ENCODE measurements at places on chromosomes 13 and 19.

DNA sequence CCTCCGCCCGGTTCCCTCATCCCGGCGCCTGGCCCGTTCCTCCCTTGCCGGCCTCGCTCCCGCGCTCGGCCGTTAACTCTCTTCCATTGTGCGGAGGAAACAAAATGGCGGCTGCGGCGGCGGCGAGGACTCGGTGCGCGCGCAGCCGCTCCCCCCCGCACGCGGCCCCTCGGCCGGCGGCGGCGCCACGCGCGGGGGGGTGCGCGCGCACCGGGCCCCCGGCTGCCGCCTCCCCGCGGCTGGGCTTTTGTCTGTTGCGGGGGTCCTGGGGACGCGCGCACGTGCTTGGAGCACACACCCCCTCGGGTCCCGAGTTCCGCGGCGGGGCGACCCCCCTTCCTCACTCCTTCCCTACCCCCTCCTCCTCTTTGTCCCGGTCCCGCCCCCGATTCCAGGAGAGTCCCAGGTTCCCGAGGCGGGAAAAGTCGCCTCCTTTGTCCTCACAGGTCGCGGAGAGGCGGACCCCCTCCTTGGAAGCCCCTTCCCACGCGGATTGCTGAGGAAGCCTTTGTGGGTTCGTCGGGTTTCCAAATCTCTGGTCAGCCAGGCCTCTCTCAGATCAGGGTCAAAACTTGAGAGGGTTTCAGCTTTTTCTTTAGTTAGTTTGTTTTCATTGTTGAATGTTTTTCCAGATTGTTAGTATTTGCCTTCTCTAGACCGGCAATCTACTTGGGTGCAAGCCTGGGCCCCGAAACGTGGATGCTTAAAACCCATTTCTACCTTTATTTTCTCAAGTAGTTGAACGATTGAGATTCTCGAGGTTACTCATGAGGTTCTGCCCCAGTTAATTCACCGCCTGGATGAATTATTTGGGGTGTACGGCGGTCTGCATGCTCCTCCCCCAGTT, 687 bp downstream of the ILF3 start:
- DNase-seq = peak; percentile 56

GRCh38 chr13:108056278-108056677, 159.1 kb downstream of the LIG4 start:
- no peak for DNase-seq

- DNase-seq = peak; percentile 31
Observed at GRCh38 chr19:18020212-18021085, 12.5 kb downstream of the ARRDC2 start.

- DNase-seq = peak; percentile 84
Observed at GRCh38 chr19:53254411-53255341, at the start of gene ZNF677. ZNF677 (minus strand) TSS chr19:53254873; CDS start chr19:53251550, 3,323 bp downstream.

DNA sequence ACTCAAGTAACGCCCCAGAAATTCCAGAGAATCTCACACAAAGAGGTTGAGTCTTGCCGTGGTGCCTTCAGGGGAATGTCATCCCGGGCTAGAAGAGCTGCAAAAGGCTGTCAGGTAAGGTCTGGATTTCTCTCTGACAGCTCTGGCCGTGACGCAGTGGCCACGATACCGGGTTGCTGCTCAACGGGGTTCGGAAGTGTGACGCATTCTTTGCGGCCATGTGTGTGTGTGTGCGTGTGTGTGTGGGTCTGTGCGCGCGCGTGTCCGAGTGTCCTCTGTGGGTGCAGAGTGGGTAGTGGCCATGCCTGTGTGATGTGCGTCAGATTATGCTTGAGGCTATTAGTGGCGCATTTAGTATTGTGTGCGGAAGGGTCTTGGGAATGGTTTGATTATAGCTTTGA, 306 bp downstream of the ZNF540 start:
- no peak for DNase-seq

DNA sequence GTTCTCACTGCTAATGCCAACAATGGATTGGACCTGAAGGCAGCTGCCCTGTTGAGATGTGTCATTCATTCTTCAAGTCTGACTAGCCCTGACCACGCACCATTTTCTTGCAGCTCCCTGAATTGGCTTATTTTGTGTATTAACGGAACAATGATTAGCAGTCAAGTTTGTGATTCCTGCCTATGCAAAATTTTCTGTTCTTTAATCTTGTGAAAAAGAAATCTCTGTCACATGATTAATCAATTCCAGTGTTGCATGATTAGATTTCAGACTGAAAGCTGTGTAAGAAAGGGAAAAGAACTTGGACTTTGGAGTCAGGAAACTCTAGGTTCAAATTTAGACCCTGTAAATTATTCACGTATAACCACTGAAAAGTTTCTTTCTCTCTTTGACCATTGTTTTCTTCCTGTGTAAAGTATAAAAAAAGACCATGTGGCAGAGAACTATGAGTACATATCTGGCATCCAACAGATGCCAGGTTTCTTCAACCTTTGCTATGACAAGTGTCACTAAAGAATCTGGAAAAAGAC, 64.5 kb upstream of the SLC10A2 start:
- DNase-seq = no peak

GRCh38 chr19:15837221-15837731, 21.8 kb upstream of the OR10H1 start:
- DNase-seq = no peak

DNA sequence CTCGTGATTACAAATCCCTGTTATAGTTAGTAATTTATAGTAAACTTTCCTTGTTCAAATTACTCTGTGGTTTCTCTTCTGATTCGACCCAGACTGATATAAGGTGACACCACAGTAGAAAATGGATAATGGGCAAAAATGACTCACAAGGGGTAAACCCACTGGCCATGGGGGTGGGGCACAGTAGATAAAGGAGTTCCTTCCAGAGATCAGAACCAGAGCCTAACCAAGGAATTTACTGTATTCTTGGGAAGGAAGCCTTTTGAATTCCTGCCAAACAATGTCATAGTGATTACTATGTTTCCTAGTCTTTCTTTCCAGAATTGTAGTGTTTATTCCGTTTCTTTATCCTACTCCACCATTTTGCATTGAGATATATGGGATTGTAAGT, 21.9 kb downstream of the MIR17HG start:
- no peak for DNase-seq

- DNase-seq = no peak
Observed at GRCh38 chr19:35824150-35824549, 11.5 kb upstream of the PRODH2 start.

- DNase-seq = peak; percentile 29
Observed at GRCh38 chr19:19606021-19606420, 12.5 kb downstream of the PBX4 start.

DNA sequence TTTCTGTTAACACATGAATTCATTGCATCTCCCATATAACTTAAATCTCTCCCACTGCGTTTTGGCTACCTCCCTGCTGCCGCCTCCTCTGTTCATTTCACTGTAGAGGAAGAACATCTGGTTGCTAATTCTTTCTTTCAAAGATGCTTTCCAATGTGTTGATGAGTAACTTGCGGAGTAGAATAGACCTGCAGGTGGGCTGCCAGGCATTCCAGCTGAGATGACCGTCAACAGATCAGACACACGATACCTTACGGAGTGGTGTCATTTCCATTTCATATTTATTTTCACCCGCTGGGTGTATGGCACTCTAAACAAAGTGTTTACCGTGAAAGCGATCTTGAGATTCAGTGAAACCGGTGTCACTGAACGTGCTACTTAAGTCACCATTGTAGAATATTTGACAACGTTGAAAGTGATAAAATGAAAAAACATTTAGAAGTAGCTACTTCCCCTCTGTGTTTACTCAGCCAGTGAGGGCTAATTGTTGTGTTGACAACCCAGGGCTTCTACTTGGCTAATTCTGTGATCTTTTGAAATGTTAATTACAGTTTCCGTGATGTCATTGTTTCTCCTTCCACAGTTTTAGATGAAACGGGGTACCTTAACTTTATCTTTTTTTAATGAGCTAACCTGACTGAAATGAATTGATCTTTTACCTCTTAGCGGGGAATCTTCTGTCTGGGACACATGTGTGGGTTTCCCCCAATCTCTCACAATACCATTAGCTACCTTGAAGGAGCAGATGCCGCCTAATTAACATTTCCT, 228.5 kb upstream of the ARGLU1 start:
- DNase-seq = no peak

DNA sequence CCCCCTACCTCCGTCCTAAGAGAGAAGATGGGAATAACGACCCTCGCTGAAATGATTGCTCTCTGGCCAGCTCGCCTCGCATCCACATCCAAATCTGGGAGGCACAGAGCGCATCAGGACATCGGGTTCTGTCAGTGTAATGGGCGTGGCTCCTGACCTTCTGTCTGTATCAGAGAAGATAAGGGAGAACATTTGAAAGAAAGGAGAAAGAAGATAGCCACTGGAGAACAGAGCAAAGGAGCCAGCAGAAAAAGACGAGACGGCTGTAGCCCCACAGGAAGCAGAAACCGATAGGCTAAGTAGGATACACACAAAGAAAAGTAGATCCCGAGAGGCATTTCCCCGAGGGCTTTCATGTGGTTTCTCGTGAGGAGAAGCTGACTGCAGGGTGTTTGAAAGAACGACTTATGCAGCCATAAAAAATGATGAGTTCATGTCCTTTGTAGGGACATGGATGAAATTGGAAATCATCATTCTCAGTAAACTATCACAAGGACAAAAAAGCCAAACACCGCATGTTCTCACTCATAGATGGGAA, 14.0 kb upstream of the GJB2 start:
- DNase-seq = peak; percentile 87

GRCh38 chr19:6745965-6746364, 6.5 kb downstream of the TRIP10 start:
- no peak for DNase-seq

DNA sequence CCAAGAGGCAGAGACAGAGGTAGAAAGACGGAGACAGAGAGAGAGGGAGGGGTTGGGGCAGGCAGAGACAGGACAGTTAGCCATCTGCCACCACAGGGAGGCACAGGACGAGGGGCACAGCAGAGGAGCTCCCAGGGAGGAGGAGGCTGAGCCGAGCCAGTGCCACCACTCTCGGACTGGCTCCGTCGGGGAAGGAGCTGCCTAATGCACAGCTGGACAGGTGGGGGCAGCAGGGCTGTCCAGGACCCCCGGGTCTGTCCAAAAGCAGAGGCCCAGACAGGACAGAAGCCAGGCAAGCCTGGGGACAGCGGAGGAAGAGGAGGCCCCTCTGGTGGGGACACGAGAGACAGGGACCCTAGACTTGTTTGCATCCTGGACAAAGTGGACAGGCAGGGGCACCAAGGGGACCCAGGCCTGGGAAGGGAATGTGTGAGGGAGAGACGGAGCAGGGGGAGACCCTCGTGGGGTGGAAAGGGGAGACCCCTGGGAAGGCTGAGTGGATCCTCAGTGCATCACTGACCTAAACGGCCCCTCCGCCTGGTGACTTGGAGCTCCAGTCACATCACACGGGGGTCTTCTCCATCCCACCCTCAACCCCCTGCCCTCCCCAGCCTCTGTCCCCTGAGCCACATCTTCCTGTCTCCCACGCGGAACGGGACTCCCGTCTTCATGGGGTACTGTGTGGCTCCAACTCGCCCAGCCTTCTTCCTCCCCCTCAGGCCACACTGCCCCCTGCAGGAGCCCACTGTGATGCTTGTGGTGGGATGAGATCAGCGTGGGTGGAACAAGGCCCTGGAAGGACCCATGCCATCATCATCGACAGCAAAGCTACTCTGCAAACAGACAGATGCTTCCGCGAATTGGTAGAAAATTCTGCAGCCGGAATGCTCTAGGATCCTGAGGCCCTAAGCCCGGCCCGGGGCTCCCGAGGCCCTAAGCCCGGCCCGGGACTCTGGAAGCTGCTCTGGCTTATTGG, 915 bp downstream of the F10 start:
- DNase-seq = no peak

DNA sequence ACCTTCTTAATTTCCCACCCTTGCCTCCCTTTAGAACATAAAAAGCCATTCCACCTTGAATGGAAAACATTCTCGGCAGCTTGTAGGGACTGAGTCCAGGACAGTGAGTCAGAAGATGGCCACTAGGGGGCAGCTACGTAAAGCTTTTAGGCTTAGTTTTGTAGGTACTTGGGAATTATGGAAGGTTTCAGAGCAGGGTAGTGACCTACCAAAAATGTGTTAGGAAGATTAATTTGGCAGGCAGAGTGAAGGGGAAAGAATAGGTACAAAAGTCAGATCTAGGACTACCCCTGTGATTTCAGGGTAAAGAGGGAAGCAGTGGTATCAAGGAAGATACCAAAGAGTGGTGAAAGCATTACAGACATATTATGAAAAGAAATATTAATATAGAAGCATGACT, 198.4 kb downstream of the NDFIP2 start:
- peak; percentile 64 for DNase-seq

GRCh38 chr19:12821761-12822160, 12.6 kb downstream of the RTBDN start:
- no peak for DNase-seq

DNA sequence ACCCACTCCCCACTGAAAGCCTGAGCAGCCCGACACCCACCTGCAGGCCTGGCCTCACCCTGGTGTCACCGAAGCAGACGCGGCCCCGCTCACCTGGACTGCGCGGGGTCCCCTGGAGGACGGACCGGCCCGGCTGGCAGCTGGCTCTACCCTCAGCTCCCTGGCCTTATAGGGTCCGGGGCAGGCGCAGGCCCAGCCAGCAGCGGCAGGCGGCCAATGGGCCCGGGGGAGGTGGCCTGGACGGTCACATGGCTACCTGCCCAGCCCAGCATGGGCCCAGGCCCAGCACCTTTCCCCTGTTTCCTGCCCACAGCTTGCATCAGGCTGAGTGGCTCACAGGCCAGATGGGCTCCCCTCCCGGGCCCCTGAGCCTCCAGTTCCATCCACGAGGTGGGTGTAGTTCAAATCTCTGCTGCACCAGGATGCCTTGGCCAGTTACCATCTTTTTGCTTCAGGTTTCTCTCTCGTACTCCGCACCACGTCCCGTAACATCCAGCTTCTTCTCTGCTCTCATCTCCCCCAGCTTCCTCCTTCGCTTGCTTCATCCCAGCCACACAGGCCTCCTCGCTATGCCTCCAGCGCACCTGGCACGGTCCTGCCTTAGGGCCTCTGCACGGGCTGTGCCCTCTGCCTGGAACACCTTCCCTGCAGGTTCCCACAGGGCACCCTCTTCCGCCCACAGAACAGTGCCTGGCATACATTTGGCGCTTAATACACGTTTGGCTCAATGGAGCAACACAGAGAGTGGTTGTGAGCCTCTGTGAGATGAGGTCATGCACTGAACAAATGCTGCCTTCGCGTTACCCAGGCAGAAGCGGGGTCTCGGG, at the start of gene PLIN4:
PLIN4 (minus strand) TSS at position 142 of the 827 bp plus-strand sequence. CDS start 214 bp downstream, outside the sequence.
- DNase-seq = no peak

- DNase-seq = peak; percentile 31
Observed at GRCh38 chr13:91162180-91162579, 185.3 kb upstream of the MIR17HG start.

- DNase-seq = no peak
Observed at GRCh38 chr13:78999494-78999893, 340.5 kb upstream of the OBI1 start.

GRCh38 chr13:65763811-65764210, 1466.3 kb downstream of the PCDH9 start:
- no peak for DNase-seq

DNA sequence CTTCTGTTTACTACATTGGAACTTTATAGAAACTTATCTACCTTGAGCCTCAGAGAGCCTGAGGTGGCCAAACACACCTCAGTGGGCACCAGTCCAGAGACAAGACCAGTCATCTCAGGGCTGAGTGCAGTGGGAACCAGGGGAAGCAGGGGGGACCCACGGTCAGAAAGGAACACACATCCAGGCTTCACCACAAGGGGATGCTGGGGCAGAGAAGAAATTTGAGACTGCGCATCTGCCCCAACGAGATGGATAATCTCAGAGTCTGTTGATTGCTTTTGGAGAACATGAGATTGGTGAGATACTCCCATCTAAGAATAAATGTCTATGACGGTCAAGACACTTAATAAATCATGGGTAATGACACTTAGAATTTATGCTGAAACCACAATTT, 98.7 kb downstream of the DOCK9 start:
- DNase-seq = no peak

- DNase-seq = peak; percentile 1
Observed at GRCh38 chr13:26132756-26133155, 80.9 kb upstream of the SHISA2 start.

GRCh38 chr13:23730251-23730650, 158.9 kb downstream of the MIPEP start:
- DNase-seq = no peak
